ENCODE measurements at places on chromosomes 4 and X.

DNA sequence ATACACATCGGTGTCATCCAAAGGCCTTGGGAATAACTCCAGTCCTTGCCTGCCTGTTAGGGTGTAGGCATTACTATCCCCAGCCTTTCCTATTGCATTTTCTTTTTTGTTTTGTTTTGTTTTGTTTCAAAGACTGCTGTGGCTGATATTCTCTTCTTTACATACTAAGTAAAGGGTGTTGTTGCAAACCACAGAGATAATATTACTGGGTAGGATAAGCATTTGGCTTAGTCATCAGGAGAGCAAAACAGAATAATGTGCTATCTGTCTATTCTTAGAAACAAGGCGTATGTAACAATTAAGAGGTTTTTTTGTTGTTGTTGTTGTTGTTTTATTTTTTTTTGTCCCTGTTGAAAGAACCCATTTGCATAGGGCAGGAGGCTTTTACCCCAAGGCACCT is 41.8 kb downstream of the UGT2B28 start:
- no peak overlapping the region for H3K27ac ChIP-seq
- H3K4me1 ChIP-seq, result no peaks in the 10 kb centered on the region
- no peak overlapping the region for H3K4me3 ChIP-seq
- no peak for DNase-seq

- no peak overlapping the region for H3K27ac ChIP-seq
- H3K4me3 ChIP-seq, result no peak overlapping the region
- no peaks in the 10 kb centered on the region for H3K27me3 ChIP-seq
Measured at GRCh38 chr4:76601791-76602190, 166.8 kb downstream of the SHROOM3 start.

DNA sequence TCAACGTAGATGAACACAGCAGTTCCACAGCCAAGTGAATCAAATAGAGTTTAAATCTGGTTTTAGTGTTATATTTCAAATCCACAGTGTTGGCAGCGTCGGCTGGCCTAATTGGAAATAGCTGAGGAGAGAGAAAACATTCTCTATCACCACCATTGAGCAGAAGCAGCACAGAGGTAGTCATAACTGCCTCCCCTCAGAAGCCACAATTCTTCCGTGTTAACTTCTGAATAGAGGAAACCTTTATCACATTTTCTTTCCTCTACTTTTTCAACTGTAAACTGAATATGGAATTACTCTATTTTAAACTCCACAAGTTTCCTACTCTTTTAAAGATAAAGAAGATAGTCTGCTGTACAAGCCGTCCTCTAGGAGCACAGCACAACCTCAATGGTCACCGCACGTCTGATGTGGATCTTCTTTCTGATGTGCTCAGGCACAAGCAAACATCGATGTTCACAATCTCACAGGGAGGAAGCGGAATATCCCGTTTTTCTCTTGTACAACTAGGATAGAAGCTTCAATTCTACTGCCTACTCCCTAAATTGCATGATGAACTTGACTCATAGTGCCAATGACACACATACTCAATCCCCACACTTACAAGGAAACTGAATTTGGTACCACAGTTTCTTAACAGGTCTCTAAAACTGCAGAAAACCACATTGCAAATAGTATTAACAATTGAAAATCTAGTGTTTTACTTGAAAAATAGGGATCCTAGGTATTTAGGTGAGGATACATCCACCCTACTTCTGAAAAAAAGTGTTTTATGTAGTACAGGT is 217.8 kb upstream of the ETNPPL start:
- no peaks in the 10 kb centered on the region for H3K4me1 ChIP-seq
- H3K36me3 ChIP-seq, result no peaks in the 10 kb centered on the region
- DNase-seq, result no peak
- no peak overlapping the region for H3K27ac ChIP-seq

DNA sequence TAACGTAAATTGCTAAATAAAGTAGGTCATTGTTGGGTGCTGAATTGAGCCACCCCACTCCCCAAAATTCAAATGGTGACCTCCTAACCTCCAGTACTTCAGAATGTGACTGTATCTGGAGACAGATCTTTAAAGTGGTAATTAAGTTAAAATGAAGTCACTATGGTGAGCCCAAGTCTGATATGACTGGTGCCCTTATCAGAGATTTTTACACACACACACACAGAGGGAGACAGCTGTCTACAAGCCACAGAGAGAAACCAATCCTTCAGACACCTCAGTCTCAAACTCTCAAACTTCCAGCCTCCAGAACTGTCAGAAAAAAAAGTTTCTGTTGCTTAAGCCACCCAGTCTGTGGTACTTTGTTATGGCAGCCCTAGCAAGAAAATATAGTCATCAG is 879.2 kb upstream of the INTU start:
- H3K4me1 ChIP-seq, result no peaks in the 10 kb centered on the region
- no peaks in the 10 kb centered on the region for H3K36me3 ChIP-seq
- H3K4me3 ChIP-seq, result no peak overlapping the region
- DNase-seq, result no peak

DNA sequence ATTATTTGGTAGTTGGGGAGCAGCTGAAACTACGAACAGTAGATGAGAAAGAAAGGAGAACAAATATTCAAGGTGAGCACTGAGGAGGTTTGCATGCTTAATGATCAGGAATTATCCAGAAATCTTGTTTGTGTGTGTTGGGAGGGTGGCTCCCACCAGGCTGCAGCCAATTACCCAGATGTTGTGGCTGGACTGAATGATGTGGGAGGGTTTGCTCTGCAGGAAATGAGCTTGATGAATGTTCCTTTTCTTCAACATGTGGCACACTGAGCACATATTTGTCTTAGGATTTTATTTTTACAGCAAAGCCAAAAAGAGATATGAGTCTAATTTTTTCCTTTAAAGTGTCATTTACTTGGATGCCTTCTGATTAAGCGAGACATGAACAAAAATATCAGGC is 48.3 kb upstream of the AMOT start:
- no peaks in the 10 kb centered on the region for H3K36me3 ChIP-seq
- no peaks in the 10 kb centered on the region for H3K27me3 ChIP-seq
- no peaks in the 10 kb centered on the region for H3K4me1 ChIP-seq
- DNase-seq, result no peak
- H3K4me3 ChIP-seq, result no peak overlapping the region

- H3K27me3 ChIP-seq, result no peaks in the 10 kb centered on the region
- no peaks in the 10 kb centered on the region for H3K4me1 ChIP-seq
- H3K4me3 ChIP-seq, result no peak overlapping the region
- H3K27ac ChIP-seq, result no peak overlapping the region
- H3K36me3 ChIP-seq, result no peaks in the 10 kb centered on the region
Measured at GRCh38 chr4:1260418-1261106, 11.6 kb upstream of the CTBP1 start.

All from testis (tissue), 5 donors.